ENCODE measurements at places on chromosomes 16 and 17.

DNA sequence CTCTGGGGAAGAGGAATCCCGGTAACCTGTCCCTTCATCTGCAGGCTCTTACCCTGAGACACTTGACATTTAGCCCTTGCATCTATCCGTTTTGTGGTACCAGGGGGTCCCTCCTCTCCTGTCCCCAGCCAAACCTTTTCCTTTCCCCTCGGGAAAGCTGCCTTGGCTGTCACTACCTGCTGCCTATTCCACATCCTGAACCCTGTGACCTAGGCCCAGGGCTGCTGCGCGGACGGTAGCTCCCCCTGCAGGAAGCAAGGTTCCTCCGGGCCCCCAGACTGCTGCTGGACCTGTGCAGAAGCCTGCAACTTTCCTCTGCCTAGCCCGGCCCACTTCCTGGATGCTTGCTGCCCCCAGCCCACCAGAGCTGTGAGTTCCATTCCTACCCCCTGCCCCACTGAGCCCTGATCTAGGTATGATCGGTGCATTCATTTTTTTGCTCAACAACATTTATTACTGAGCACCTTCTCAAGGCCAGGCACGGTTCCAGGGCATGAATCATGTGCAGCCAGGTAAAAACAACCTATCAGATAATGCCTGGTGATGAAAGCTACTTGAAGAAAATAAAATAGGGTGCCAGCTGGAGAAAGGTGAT lies 10.5 kb upstream of the ALDOA start:
- DNase-seq, result peak; percentile 56

DNA sequence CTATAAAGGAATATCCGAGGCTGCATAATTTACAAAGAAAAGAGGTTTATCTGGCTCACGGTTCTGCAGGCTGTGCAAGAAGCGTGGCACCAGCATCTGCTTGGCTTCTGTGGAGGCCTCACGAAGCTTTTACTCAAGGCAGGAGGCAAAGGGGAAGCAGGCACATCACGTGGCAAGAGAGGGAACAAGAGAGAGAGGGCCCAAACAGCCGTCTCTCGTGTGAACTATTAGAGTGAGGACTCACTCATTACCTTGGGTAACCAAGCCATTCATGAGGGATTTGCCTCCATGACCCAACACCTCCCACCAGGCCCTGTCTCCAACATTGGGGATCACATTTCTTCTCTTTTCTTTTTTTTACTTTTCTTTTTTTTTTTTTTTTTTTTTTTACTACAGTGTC lies 7.5 kb upstream of the ALKBH5 start:
- DNase-seq, result no peak

- DNase-seq, result no peak
Measured at GRCh38 chr16:77946823-77947222, 75.5 kb upstream of the CLEC3A start.

DNA sequence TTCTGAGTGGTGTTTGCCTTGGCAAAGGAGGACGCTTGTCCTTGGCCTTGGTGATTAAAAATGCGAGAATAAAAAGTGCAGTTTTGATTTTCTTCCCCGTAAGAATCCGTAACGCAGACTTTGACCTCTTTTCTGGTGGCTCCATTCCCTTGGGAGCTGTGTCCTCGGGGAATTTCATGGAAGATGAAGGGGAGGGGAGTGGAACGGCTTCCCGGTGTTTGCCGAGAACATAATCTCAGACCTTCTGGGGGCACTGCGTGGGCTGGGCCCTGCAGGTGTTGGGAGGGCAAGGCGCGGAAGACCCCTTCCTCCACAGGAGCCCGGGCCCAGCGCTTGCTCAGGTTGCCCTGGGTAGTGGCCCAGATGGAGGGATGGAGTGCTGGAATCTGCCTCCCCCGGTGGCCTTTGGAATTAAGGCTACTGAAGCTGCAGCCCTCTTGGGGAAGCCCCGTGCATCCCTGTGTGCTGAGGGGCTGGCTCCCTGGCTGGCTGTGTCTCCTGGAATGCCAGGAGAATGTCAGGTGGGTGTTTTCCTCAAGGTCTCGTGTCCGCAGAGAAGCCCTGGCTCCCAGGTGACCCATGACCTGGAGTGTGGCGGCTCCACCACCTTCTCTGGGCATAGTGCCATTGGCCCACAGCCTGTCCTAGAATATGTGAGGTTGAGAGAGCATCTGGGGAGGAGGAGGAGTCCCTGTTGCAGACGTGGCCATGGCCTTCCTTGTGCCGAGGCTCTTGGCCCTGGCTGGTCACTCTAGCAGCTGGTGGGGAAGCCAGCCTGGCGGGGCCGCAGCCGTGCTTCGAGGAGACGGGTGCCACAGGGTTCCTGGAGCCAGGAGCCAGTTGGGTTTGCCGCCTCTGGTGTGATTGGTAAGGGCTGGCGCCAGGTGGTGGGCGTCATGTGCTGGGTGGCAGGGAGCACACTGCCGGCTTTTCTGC lies 3.1 kb downstream of the BAIAP2 start:
- no peak for DNase-seq

- no peak for DNase-seq
Measured at GRCh38 chr17:290121-290521, 62.5 kb downstream of the RPH3AL start.

DNA sequence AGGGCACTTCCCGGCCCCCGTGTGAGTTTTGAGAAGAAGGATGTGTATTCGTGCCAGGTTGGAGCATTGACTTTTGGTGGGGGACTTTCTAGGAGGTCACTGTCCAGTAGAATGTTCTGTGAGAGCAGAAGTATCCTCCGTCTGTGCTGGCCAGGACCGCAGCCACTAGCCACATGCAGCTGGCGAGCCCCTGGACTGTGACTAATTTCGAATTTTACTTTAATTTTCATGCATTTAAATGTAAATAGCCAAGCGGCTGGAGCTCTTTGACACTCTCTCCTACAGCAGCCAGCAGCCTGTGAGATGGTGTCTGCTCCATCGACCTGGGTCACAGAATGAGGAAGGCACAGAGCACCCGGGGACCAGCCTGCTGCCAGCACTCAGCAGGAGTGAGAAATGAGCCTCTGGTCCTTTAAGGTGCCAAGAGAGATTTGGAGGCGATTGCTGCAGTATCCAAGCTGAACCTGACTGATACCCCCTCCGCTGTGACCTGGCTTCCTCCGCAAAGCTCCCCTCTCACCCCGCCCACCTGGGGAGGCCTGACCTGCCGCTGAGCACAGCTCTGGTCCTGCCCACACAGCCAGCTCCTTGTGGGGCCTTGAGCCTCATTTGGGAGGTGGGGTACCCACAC lies 7.8 kb downstream of the ATP2A3 start:
- no peak for DNase-seq

DNA sequence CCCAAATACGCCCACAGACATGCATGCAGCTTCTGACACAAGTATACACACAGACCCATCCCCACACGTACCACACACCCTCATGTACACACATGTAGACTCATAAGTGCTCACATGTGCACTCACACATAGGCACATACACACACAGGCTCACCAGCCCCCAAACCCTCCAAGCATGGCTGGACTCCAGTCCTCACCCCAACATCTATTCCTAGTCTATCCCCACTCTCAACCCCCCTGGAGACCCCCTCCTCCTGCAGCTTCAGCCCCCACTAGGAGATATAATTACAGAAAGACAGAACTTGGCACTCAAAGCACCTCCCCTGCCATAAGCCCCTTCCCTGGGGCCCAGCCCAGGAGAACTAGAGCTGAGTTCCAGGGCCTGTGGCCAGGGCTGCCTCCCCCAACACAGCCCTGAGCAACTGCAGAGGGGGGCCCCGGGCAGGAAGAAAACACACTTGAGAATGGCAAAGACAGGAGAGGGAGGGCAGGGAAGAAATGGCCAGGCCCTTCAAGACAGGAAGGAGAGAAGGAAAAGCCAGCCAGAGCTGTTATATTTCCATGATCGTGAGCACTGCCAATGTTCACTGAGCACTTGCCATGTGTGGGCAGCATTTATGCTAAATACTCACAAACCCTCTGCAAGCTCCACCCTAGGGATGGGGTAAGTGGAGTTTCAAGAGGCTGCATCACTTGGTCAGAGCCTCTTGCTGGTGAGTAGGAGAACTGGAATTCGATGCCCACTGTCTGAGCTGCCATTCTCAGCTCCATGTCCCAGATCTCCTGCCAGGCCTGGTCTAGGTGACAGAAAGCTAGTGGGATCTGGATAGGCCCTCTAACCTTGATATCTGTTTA lies 224.5 kb downstream of the ZNF423 start:
- DNase-seq, result no peak

DNA sequence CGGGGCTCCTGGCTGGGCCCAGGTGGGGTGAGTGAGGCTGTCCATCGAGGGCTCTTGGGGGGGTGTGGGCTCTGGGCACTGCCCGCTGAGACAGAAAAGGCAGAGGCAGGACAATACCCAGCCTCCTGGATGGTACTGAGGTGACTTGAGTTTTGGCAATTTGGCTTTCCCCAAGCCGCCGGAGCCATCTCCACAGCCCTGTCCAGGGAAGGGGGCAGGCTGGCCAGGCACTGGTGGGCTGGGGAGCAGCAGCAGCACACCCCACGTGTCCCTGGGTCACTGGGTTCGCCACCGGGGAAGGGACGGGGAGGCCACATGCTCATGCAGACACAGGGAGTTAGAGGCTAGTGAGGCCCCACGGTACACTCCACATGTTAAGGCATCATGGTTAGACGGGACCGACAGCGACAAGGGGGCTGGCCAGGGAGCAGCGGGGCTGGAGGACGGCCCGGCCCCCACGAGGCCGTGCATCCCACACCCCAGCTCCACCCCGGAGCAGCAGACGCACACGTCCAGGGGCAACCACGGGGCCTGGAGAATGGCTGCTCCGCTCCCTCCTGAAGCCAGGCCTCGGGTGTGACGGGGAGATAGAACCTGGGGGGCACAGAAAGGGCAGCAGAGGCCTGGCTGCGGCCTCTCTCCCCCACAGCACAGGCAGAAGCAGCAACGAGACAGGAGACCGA lies 3.0 kb downstream of the ARHGDIA start:
- no peak for DNase-seq

DNA sequence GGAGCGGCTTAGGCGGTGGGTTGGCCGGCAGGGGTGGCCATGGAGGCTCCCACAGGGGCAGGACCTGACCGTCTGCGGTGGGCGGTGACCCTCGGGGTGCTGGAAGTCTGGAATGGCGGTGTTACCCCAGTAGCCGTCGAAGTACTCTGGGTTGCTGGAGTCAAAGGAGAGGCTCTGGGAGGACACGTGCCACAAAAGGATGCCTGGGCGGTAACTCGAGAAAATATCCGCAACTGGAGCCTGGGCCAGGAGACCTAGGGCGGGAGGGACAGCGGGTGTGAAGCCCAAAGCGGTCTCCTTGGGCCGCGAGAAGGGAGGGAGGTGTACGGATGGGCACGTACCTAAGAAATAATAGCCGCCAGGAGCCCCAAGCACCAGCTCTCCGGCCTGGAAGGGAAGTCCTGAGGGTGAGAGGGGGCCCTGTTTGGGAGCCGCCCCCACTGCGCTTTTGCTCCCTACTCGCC lies 4.6 kb downstream of the ITGA2B start:
- no peak for DNase-seq

DNA sequence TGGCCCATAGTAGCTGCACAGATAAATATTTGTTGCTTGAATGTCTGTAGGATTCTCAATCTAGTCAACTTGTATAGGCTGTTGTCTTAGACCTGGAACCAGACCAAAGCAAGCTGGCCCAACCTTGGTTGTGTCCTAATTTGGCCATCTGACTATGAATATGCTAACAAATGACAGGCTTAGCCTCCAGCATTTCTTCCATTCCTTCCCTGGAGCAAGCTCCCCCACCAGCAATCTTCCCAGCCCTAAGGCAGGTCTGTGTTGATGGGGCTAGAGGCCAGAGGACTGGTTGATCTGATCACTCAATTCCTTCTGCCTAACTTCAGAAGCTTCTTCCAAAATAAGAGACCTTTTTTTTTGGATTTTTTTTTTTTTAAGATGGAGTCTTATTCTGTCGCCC lies 9.4 kb upstream of the PHOSPHO1 start:
- no peak for DNase-seq

DNA sequence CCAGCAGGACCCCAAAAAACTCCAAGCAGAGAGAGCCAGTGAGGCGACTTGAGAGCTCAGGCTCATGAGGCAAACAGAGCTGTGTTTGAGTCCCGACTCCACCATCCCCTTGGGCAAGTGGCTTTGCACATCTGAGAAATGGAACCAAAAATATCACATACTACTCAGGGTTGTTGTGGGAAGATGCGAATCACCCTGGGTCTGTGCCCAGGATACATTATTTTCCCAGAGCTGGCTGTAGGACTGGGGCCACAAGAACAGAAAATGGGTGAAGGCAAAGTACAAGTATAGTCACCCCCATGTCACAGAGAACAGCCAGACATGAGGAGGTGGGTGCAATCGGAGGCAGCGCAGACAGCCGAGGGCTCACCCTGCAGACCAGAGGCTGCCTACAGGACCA lies 127.3 kb downstream of the GAS7 start:
- no peak for DNase-seq

DNA sequence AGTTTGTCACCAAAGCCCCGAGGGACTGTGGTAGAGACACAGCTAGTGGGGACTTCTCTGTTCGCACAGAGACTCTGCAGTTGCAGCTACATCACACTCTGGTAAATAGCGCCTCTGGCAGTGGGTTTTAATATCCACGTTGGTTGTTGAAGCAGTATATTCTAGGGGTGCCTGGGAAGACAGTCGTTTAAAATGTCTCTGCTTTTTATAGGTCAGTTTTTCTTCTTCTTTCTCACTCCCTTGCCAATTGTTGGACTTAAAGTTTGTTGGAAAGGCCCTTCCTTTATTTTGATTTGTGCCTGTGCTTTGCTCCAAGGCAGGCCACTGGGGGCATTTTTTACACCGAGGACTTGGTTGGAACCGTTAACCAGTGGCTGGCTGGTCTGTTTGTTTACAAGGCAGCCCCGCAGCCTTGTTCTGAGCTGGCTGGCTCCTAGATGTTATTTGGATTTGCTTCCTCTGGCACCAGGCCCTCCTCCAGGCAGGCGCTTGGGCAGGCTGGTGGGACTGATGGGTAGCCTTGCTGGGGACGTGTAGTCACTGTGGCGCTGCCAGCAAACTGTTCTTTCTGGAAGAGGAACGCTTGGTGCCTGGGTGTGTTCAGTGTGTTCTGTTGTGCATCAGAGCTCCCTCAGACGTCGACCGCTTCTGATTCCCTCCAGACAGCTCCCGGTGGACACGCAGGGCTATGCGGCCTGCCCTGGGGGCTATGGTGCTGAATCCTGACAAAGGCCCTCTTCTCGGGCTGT lies 218.2 kb upstream of the CHMP6 start:
- DNase-seq, result no peak

DNA sequence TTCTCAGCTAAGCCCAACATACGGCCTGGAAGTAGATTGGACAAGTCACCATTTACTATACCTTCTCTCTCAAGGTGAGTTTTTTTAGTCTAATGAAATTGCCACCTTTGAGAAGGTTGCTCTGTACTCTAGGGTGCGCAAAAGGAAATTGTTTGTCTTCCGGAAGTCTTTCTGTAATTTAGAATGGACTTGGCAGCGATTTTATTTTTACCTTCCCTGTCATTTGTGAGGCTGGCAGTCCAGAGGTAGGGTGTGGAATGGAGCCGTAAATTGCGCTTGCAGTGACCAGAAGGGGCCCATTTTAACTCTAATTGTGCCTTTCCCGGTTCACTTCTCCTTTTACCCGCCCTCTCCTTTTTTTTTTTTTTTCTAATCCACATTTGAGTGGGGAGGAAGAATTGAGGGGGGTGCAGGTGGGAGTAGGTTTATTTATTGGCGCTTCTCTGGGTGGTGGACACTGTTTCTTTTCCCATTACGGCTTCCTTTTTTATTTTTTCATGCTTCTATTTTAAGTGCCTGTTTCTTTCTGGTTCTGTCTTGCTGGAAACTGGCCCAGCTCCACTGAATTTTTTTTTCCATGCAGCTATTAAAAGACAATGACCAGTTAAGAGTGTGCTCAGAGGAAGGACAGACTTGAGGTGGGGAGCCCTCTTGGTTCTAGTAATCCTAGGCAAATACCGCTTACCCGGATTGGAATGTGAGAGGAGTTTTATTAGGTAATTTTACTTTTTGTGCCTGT lies 89.7 kb upstream of the CLEC18A start:
- no peak for DNase-seq

Measured in CD4-positive, alpha-beta T cell treated with Interleukin-21 for 1 hour (primary cell).